Erythroblast (primary cell): ENCODE measurements at places on chromosomes 3 and 15.

DNA sequence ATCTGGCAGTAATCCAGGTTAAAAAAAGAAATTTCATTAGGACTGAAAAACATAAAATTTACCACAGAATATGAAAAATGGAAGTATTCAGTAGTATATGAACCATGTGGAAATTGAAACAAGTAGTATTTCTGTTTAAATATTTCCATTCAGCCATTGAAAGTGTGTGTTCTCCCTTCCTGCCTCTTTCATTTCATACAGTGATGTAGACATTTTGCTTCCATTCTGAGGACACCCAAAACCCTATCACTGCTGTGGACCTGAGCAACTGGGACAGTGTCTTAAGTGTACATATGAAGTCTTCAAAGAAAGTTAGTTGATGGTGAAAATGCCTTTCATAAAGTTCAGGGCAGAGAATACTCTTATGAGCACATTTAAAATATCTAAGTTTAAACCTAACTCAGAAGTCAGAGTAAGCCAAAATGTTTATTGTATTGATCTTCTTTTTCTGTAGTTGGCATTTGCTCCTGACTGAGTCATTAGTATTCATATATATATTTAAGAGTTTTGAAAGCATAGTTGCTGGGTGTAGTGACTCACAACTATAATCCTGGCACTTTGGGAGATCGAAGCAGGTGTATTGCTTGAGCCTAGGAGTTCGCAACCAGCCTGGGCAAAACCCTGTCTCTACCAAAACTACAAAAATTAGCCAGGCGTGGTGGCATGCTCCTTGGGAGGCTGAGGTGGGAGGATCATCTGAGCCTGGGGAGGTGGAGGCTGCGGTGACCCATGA, 198.8 kb downstream of the KLHL25 start:
- DNase-seq: no peak

- DNase-seq: no peak
These were observed 5.0 kb downstream of the MYD88 start for GRCh38 chr3:38143511-38143910.

DNA sequence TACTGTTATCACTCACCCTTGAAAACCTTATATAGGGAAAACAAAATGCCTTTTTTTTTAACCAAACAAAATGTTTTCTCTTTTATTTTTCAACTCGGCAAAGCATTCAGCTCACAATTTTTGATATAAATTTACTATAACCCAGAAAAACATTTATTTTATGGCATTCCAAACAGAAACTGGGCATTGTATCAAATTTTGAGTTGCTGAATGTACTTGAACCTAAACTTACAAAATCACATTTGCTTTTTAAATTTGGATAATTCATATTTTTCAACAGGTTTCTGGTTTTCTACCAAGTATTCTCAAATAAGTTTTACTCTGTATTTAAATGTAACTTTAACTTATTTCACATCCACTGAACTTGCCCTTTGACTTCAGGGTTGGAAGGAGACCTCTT, 405.6 kb downstream of the GRM7 start:
- no peak for DNase-seq

- DNase-seq: no peak
These were observed 45.5 kb downstream of the TEX9 start for GRCh38 chr15:56410721-56411120.

GRCh38 chr15:75148280-75148679, 53.4 kb upstream of the C15orf39 start:
- peak; percentile 18 for DNase-seq

DNA sequence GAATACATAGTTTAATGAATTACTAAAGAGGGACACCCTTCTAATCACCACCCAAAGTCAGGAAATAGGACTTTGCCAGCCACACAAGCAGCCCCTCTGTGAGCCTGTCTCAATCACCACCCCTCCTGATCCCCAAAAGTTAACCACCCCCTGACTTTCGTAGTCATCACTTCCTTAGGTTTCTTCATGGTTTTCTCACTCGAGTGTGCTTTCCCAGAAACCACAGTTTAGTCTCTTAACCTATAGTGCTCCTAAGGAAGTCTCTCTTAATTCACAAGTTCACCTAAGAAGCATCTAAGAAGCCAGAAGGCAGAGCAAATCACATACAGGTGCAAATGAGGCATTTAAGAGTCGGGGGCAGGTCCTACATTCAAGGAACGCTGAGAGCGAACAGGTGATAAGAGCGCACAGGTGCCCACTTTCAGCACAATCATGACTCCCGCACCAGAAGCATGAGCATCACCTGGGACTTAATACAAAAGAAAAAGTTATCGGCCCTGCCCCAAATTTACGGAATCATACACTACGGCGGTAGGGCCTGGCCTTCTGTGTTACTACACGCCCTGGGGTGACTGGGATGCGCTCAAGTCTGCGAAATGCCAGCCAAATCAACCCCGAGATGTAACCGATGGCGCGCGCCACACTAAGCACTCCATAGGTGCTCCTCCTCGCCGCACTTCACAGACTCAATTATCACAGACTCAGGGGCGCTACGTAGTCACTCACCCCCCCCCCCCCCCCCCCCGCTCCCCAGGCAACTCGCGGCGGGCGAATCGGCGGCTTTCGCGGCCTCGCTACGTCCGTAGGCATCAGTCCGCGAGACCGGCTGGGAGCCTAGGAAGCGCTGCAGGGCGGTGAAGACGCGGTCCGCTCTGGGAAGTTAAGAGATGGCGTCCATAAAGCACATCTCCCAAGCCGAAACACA, 815 bp downstream of the ULK4 start:
- DNase-seq: peak; percentile 81

- DNase-seq: no peak
These were observed 858.7 kb downstream of the ROBO2 start for GRCh38 chr3:77898621-77899020.

DNA sequence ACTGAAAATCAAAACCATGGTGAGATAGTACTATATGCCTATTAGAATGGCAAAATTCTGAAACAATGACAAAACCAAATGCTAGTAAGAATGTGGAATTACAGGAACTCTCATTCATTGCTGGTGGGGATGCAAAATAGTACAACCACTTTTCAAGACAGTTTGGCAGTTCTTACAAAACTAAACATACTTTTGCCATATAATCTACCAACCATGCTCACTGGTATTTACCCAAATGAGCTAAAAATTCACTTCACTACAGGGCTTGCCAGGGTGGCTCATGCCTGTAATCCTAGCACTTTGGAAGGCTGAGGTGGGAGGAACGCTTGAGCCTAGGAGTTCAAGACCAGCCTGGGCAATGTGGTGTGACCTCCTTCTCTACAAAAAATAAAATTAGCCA, 40.0 kb downstream of the MYO9A start:
- no peak for DNase-seq

GRCh38 chr3:180048840-180049239, 12.1 kb upstream of the PEX5L start:
- no peak for DNase-seq

GRCh38 chr3:136473716-136474326, 223.7 kb downstream of the PCCB start:
- DNase-seq: no peak

- no peak for DNase-seq
These were observed 775.9 kb downstream of the AGBL1 start for GRCh38 chr15:86855307-86856291.

DNA sequence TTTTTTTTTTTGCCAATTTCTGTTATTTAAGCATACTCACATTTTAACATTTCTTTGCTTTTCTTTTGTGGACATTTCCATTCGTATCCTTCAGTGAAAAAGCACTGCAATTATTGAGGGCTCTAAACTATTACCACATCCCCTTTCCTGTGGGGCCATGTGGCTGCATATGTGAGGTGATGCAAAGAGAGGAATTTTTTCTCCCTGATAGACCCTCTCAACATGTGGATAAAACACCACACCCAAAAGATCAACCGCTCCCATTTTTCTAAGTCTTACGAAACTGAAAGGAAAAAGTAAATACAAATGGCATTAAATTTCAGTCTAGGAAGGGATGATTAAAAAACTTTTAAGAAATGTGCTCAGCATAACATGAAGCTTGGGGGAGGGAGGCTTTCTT, 68.8 kb downstream of the DNAJC13 start:
- DNase-seq: peak; percentile 42

DNA sequence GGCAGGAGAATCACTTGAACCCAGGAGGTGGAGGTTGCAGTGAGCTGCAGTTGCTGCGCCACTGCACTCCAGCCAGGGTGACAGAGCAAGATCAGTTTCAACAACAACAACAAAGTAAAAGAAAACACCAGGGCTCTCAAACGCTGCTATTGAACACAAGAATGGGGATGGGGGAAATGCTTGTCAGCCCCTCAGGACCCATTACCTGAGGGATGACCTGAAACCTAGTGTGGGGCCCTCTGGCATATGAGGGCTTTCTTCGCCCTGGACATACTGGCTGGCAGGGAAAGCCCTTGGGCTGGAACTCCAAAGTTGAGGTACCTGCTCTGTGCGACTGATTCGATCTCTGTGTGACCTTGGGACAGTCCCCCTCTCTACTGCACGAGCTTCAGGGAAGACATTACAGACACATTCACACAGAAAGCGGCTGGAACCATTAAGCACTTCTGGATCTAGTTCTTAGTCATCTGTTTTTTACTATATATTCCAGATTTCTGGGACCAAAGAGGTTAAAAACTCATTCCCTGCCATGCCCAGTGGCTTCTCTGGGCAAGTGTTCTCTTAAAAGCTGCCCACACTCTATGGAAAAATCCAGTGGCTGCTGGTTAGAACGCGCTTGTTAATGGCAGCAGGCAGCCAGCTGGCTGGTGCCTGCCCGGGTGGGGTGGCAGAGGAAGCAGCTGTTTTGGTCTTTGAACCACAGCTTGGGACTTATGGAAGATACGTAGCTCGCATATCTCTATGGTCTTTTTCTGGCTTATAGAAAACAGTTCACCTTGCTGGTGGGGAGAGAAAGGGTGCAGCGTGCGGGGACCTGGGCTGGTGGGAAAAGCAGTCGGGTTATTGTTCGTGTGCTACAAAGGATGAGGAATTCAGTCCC, 57.2 kb downstream of the ATP1B3 start:
- DNase-seq: no peak

- DNase-seq: no peak
These were observed 53.1 kb upstream of the GALNT15 start for GRCh38 chr3:16121391-16121790.

GRCh38 chr15:24954783-24955530, at the start of the genes SNRPN and SNURF:
SNRPN (plus strand) TSS chr15:24954987; CDS start chr15:24974454, 19,467 bp downstream.
SNURF (plus strand) TSS chr15:24954987; CDS start chr15:24955049, 62 bp downstream.
- peak; percentile 63 for DNase-seq

DNA sequence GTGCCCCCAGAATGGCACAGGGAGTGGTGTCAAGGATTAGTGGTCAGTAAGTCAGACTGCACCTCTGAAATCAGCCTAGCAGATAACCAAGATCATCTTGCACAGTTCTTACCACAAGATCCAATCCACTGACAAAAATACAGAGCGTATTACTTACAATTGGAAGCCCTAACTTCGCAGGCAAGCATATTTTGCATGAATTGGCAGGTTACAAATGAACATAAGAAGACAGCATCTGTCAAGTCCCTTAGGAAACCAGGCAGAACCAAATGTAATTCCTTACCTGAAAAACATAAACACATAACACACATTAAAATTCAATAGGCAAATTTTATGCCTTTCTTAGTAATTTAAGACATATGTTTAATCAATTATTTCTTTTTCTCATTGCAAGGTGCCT, 293.4 kb downstream of the MAGI1 start:
- no peak for DNase-seq

DNA sequence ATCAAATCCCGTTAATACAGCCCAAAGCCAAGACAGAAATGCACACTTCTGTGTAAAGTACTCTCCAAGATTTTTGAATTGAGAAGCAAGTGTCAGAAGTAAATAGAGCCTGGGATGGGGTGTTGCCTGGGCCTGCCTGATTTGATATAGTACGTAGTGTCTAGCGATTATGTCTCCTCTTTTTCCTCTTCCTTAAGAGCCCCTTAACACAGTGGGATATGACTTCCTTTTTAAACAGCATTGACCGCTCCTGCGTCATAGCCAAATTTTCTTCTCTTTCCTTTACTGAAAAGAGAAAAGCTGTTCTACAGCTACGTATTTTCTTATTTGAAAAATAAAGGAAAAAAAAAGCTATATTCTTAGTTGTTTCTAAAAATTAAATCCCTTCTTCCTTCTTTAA, 97.7 kb downstream of the PLCL2 start:
- DNase-seq: no peak

DNA sequence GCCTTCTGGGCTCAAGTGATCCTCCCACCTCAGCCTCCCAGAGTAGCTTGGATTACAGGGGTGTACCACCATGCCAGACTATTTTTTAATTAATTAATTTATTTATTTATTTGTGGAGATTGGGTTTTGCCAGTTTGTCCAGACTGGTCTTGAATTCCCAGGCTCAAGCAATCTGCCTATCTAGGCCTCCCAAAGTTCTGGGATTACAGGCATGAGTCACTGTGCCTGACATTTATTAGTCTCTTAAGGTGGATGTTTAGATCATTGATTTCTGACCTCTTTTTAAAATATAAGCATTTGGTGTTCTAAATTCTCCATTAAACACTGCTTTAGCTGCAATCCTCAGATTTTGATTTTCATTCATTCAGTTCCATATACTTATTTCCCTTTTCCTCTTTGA, 15.6 kb downstream of the FBXW12 start:
- DNase-seq: no peak

DNA sequence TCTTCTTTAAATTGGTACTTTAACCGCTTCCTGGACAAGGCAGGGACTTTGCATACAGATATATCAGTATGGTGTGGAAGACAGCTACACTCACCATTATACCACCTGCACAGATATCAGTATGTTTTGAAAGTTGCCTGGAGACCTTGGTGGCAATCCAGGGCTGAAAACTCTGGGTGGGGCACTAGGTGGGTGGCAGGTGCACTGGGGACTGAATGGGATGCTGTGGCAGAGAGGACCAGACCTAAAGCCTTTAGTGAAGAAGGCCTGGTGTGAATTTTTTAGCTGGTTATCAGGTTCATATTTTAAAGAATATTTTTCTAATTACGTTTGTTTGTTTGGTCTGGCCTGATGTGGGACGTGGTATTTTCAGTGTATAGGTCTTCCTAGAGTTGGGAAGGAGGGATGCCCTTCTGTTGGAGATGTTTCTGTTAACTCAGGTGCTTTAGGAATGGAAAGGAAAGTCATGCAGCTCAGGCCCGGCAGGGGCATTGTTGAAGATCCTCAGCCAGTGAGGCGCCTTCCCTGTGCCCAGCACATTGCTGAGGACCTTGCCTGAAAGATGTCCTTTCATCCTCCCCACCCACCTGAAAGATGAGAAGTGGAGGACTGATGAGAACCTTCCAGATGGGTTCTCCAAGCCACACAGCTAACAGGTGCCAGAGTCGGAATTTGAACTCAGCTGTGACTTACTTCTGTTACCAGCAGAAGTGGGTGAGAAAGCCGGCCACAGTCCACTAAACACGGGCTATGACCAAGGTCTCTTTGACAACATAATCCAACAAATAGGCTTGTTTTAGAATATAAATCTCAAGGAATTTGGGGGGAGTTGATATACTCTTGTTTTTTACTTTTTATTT, 77.3 kb downstream of the APBA2 start:
- DNase-seq: no peak

DNA sequence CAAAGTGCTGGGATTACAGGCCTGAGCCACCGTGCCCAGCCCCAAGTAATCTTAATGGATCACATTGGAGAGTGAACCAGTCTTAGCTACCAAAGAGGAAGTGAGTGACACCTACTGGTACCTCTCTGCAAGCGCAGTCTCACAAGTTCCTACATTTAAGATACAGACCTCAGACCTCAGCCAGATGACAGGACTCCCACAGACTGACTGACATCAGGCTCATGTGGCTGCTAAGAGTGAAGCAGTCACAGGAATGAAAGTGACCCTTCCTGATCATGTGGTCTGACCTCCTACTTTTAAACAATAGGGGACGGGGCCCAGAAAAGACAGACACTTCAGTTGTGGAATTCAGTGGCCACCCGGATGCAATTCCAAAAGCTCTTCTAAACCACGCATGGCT, 36.3 kb upstream of the GNB5 start:
- DNase-seq: peak; percentile 76
